ENCODE measurements at places on chromosomes 7 and 10.

DNA sequence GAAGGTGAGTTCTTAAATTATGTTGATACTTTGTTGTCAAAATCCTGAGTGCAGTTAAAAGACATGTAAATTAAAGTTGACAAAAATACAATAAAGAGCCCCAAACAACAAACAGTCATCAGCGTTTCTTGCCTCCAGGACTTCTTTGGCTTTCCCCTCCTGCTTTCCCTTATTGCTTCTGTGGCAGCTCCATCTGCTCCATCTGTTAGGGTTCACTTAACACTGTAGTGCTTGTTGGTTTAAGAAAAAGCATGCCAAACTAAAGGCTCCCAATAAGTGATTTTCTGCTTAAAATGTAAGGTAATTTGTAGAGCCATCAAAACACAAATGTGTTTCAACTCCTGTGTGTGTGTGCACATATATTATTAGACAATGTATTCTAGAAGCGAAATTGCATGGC lies 254.3 kb upstream of the GNAI1 start:
- no peak for DNase-seq

- no peak for DNase-seq
Observed at GRCh38 chr10:50322077-50322476, 70.8 kb upstream of the ASAH2 start.

- DNase-seq = no peak
Observed at GRCh38 chr10:36534471-36535002, 590.9 kb upstream of the ANKRD30A start.

GRCh38 chr10:60480865-60481563 lies 91.3 kb upstream of the ANK3 start:
- DNase-seq = no peak

DNA sequence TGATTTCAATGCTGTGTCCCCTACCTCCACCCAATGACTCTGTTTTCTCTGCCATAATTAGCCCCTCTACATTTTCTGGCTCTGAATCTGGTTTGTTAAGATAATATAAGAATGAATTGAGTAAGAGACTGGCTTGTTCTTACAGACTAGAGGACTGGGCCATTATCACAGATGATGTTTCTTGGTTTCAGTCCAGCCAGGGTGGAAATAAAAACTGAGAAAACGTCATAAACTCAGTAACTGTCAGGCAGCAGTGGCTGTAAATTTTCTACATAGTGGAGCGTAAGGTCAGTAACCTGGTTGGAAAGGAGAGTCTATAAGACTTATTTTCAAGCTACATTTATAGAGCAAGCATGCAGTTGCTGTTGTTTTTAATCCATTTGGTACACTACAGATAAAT lies 485.4 kb downstream of the HTR7 start:
- no peak for DNase-seq

DNA sequence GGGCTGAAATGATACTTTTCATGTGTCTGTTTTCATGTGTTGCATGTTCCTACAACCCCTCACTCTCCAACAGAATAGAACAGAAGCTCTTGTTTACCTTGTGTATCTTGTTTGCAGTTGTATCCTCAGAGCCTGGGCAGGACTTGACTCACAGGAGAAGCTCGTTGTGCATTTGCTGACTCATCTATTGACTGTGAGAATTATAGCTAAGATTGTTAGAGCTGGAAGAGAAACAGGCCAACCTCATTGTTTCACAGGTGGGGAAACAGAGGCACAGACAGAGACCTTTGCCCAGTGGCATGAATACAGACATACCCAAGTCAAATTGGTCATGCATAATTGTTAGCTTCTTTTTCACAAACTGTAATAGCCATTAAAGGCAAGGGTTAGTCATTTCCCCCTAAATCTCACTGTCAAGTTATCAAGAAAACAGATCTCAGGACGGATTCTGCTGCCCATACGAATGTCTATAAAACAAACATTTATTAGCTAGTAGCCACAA lies 4.6 kb upstream of the TSPAN15 start:
- DNase-seq = no peak

DNA sequence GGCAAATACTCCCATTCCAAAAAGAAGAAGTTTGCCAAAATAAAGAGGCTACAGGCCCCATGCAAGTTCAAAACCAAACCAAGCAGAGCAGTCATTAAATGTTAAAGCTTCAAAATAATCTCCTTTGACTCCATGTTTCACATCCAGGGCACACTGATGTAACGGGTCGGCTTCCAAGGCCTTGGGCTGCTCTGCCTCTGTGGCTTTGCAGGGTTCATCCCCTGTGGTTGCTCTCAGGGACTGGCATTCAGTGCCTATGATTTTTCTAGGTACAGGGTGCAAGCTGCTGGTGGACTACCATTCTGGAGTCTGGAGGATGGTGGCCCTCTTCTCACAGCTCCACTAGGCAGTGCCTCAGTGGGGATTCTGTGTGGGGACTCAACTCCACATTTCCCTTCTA lies 971.6 kb upstream of the MBL2 start:
- no peak for DNase-seq

DNA sequence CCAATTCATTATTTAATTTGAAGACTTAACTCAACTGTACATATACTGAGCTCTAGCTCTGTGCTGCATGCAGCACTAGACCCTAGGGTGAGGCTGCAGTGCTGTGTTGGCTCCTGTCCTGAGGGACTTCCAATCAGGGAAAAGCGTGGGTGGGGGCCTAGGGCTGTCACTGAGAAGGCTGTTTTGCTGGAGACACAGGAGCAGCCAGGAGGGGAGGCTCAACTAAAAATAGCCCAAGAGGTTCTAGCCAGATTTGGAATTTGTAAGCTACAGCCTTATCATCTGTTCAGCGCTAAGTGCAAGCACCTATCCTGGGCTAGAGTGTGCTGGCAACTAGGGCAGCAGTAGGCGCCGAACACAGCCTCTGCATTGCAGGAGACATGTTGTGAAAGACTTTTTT lies 121.1 kb downstream of the VWC2 start:
- DNase-seq = no peak

DNA sequence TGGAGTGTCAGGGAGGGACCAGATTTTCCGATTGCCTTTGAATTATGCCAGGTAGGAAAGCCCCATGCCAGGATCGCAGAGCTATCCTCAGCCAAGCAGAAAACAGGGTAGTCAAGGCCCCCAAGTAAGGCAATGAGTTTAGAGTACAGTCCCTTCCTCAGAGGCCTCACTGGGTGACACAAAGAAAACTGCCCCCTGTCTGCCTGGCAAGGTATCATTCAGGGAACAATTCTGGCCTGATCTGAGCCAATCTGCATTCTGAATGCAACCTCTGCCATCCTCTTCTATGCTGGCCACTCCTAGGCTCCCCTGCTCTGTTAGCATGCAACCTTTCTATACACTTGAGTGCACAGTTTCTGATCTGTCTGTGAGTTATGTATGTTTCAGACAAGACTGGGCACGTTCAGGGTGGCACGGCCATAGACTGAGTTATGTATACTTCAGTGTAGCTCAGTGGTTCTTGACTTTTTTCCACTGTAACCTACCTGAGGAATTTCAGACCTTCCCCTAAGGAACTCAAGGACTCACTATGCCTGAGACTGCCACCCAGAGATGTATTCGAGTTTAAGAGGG lies 336.8 kb downstream of the PLXNA4 start:
- no peak for DNase-seq

GRCh38 chr10:75525646-75526045 lies 94.2 kb downstream of the LRMDA start:
- DNase-seq = no peak

DNA sequence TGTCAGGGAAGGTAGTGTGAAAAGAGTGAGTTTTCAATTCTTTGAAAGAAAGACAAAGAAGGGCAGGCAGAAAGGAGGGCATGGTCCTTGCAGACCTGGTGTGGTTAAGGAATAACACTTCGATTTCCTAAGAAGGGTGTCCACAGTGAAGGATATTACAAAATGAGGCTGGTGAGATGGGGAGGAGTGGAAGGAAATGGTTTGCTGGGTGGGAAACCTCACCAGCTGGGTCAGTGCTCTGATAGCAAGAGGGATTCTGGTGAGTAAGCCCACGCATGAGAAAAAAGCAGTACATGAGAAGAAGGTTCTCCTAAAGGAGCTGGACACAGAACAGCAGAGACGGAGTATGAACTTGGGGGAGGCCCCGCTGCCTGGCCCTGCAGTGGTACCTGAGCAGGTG lies 230.6 kb upstream of the PLXNA4 start:
- no peak for DNase-seq

DNA sequence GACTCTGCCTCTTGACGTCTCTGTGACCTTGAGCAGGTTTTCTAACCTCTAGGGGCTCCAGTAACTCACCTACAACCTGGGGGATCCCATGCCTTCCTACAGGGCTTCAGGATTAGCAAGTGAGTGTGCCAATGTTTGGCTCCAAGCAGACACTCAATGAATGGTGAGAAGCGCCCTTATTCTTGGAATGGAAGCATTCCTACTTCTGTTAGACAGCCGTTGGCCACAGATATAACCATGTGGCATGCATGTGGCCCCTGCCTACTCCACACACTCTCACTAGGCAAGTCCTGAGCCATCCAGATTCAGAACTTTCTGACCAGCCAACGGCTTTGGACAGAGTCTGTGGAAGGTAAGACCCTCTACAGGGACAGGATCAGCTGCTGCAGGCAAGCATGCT lies 108.9 kb upstream of the LYZL2 start:
- DNase-seq = no peak

GRCh38 chr10:71547876-71548846 lies 151.4 kb downstream of the CDH23 start:
- DNase-seq = no peak

GRCh38 chr7:147053746-147054145 lies 937.1 kb downstream of the CNTNAP2 start:
- DNase-seq = no peak

DNA sequence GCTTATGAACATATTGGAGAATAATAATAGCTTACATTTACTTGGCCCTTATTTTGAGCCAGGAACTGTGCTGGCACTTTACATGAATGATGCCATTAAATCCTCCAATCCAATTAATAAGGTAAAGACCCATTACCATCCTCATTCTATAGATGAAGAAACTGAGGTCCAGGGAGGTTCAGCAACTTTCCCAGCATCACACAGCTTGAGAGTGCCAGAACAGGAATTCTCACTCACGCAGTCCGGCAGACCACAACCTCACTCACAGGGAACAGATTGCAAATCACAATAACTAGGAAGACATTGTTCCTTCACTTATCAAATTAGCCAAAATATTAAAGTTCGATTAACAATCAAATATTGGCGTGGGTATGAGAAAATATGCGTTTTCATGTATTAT lies 18.3 kb downstream of the GPRIN2 start:
- DNase-seq = no peak

GRCh38 chr10:125661431-125661940 lies 21.5 kb downstream of the TEX36 start:
- DNase-seq = no peak

All from central memory CD4-positive, alpha-beta T cell (primary cell).